HFFc6 (cell line): ENCODE measurements at places on chromosomes 4 and X. TPM values are rescaled to one million over a fixed set of nuclear protein-coding genes. Genes with fewer than 3 reads are reported as not detected.
A peak's percentile ranks its signal among the peaks of the same experiment; 100 is the strongest.

DNA sequence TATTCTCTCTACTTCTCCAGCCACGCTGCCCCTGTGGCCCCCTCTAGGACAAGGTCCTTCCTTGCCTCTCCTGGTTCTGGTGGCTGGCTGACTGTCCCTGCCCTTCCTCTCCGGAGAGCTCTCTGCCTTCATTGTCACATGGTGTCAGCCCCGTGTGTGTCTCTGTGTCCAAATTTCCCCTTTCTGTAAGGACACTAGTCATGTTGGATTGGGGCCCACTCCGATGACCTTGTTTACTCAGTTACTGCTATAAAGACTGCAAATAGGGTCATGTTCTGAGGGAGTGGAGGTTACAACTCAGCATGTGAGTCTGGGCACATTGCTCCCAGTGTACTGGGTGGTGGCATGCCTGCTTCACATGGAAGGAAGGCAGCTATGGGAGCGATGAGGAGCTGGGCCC is 129.5 kb upstream of the PSAPL1 start:
- peaks cover 16% of the 10 kb centered on the region; the same call in 1 of the 2 replicates for H3K27me3 ChIP-seq
- no peak overlapping the region for H3K27ac ChIP-seq
- H3K4me1 ChIP-seq: no peaks in the 10 kb centered on the region
- H3K4me3 ChIP-seq: no peak overlapping the region

- H3K4me3 ChIP-seq: no peak overlapping the region
- DNase-seq: no peak
- H3K27me3 ChIP-seq: peaks cover 4% of the 10 kb centered on the region; the same call in 1 of the 2 replicates
- no peaks in the 10 kb centered on the region for H3K4me1 ChIP-seq
Measured at GRCh38 chr4:88075336-88075735, 67.9 kb downstream of the PKD2 start.

GRCh38 chr4:125049711-125050110 is 265.0 kb upstream of the FAT4 start:
- no peak for DNase-seq
- no peaks in the 10 kb centered on the region for H3K27me3 ChIP-seq
- H3K4me3 ChIP-seq: no peak overlapping the region
- H3K27ac ChIP-seq: no peak overlapping the region

DNA sequence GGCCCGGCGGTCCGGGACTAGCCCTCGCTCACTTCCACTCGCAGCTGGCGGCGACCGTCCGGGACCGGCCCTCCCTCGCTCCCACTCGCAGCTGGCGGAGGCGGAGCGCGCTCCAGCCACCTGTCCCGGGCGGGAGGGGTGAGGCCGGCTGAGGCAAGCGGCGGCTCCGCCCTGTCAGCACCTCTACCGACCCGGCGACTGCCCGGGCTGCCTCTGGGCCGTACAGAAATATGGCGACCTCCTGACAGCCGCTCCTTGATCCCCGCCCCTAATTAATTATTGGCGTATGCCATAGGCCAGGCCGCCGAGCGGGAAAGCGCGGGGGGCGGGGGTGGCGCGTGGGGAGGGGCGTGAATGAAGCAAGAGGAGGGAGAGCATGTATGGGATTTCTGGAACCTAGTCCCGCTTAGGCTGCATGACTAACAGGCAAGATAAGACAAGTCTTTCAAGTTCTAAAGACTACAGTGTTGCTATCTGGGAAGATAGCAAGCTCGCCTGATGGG is at the start of gene MORC4:
TSS of gene MORC4 (minus strand) at position 200 of the 503 bp plus-strand sequence. CDS start 243 bp downstream, outside the sequence.
- peaks cover 4% of the 10 kb centered on the region; the same call in 1 of the 2 replicates for H3K36me3 ChIP-seq
- peak within 1 kb of the TSS; percentile 76 for H3K27ac ChIP-seq
- peak within 1 kb of the TSS; percentile 91 for H3K4me3 ChIP-seq
- H3K4me1 ChIP-seq: peaks cover 16% of the 10 kb centered on the region
- peak; percentile 58 for DNase-seq

- H3K4me3 ChIP-seq: peak overlapping the region; percentile 15
- H3K27ac ChIP-seq: no peak overlapping the region
- peak; percentile 34 for DNase-seq
- peaks cover 9% of the 10 kb centered on the region; the same call in 1 of the 2 replicates for H3K4me1 ChIP-seq
Measured at GRCh38 chr4:185656467-185656931, 121.2 kb upstream of the PDLIM3 start.

DNA sequence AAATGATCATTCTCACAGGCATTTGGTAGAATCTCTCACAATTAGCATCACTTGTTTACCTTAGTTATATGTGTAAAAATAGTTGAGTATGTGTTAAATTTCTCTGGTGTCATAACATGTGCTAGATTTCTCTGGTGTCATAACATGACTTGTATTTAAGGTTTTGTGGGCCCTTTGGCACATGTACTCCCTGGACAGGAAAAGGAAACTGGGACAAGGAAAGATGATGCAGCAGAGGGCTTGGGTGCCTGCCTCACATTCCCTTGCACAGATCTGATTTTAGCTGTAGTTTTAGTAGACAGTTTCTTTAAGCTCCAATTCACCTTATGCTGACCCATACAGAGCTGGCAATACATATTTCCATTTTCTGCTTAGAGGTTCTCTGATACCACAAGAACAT is 726.0 kb downstream of the C4orf33 start:
- no peaks in the 10 kb centered on the region for H3K36me3 ChIP-seq
- no peaks in the 10 kb centered on the region for H3K27me3 ChIP-seq
- no peak for DNase-seq
- no peak overlapping the region for H3K4me3 ChIP-seq
- H3K4me1 ChIP-seq: no peaks in the 10 kb centered on the region

DNA sequence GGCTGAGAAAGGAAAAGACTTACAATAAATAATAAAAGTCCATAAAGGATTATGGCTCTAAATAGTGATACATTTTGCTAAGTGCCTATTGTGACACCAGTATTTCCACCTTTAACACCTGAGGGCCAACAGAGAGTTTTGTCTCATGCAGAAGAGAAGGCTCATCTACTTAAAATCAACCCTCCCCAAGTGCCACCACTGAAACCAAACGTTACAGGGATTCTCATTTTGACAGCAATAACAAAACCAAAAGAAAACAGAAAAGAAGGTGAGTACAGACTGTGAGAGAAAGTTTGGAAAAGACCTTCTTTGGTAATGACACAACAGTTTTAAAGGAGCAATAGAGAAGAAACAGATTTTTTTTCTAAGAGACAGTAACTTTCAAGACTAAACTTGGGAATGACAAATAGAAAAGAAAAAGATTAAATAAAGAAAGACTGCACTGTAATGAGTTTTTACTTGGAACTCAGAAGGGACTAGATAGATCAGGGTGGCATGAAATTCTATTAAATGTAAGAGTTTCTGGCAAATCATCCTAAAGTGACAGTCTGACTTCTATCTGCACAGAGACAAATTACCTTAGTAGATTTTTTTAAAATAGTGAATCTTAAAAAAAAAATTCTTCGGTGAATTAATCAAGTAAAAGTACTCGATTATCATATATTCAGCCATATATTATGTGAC is 109.7 kb downstream of the ZNF827 start:
- no peak overlapping the region for H3K27ac ChIP-seq
- H3K36me3 ChIP-seq: peaks cover 33% of the 10 kb centered on the region
- no peaks in the 10 kb centered on the region for H3K27me3 ChIP-seq

DNA sequence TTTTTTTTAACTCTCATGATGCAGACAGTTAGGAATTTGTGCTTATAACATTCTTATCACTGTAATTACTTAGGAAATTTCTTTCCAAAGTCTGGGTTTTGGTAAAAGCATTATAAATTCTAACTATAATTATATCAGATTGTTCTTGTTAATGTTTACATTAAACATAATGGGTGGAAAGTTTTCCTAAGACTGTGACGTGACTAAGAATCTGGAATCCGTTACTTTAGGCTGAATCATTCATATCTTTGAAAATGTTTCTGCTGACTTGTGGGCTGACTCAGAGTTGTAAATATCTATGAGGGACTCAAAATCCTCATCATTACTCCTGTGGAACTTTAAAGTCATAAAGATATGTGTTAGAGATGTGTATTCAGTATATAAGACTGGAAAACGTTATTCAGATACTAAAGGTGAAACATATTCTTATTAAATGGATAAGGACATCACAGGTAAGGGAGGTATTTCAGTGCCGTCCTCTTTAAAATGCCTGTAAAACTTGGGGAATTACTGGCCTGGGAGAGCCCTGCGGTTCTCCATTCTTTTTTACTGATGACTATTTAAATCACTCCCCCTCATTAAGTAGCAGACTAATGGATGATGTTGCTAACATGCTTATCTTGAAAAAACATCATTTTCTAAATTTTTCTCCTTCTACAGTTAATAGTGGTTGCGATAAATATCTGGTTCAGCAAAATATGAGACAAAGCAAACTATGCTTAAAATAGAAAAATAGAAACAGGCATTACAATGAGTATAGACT is 159.0 kb downstream of the DCLK2 start:
- peaks cover 100% of the 10 kb centered on the region for H3K4me1 ChIP-seq
- H3K4me3 ChIP-seq: peak overlapping the region; percentile 42
- H3K27ac ChIP-seq: peak overlapping the region; percentile 94

DNA sequence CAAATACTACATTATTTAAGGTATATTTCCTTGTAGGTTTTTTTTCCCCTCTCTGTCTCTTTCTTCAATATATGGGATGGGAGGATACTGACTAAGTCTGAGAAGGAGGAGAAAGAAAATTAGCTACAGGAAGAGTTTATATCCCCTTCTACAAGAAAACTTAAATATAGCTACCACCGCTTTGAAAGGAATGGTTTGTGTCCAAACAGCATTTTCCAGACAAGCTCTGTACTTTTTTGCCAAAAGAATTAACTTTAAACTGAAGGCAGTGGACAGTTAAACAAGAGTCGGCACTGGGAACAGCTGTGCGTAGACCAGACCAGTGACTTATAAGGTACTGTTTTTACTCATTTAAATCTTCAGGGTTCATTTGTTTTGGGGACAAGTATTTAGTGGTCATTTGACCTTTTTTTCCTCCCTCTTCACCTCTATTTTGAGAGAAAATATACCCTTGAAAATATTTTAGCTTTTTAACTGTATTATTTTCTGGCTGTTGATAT is 303.7 kb downstream of the ARHGAP24 start:
- DNase-seq: no peak
- H3K4me3 ChIP-seq: peak overlapping the region; percentile 93
- H3K27me3 ChIP-seq: peaks cover 3% of the 10 kb centered on the region; the same call in 1 of the 2 replicates

DNA sequence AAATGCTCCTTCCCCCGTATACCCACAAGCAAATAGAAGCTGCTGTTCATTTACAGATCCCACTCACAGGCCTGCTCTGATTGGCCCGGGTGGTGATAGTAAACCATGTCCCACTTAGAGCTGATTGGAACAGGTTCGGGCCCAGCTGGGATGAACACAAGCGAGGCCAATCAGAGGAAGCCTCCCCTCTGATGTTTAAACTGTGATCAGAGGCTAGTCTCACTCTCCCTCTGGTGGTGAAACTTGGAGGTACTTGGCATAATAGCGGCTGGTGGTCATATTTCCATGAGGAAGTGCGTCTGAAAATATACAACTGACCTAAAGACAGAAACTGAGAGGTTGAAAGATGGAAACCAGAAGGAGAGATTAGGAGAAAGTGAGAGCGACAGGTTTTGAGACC is 51.5 kb upstream of the TRPC3 start:
- H3K27ac ChIP-seq: no peak overlapping the region
- no peaks in the 10 kb centered on the region for H3K36me3 ChIP-seq
- H3K4me3 ChIP-seq: no peak overlapping the region
- no peak for DNase-seq

GRCh38 chr4:73419106-73420038 is 15.3 kb downstream of the ALB start:
- H3K4me1 ChIP-seq: no peaks in the 10 kb centered on the region
- H3K4me3 ChIP-seq: no peak overlapping the region
- no peak overlapping the region for H3K27ac ChIP-seq
- H3K36me3 ChIP-seq: no peaks in the 10 kb centered on the region
- peaks cover 8% of the 10 kb centered on the region; the same call in 1 of the 2 replicates for H3K27me3 ChIP-seq
- no peak for DNase-seq

GRCh38 chr4:3364634-3365314 is 72.0 kb downstream of the RGS12 start:
- H3K27ac ChIP-seq: no peak overlapping the region
- H3K36me3 ChIP-seq: 0 out of 2 replicates have a peak, but pooled peaks cover 10% of the 10 kb centered on the region
- peaks cover 4% of the 10 kb centered on the region for H3K27me3 ChIP-seq
- H3K4me1 ChIP-seq: peaks cover 16% of the 10 kb centered on the region

DNA sequence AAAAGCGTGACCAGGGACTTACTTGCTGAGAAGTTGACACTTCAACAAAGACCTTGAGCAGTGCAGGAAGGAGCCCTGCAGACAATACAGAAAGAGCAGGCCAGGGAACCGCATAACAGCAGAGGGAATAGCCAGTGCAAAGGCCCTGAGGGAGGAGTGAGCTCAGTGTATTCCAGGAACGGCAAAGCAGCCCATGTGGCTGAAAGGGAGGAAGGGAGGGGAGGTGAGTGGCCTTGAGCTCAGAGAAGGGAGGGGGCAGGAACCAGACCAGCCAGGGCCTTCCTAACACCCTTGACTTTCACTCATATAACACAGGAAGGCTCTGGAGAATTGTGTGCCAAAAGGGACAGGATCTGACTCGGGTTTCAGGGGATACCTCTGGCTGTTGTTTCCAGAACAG is 112.2 kb downstream of the BCOR start:
- no peak overlapping the region for H3K27ac ChIP-seq
- H3K4me1 ChIP-seq: no peaks in the 10 kb centered on the region
- H3K4me3 ChIP-seq: no peak overlapping the region
- no peaks in the 10 kb centered on the region for H3K36me3 ChIP-seq

- DNase-seq: no peak
- H3K27me3 ChIP-seq: no peaks in the 10 kb centered on the region; the same call in 1 of the 2 replicates
- no peaks in the 10 kb centered on the region for H3K4me1 ChIP-seq
- H3K4me3 ChIP-seq: no peak overlapping the region
Measured at GRCh38 chrX:132750331-132751062, 207.9 kb downstream of the HS6ST2 start.

DNA sequence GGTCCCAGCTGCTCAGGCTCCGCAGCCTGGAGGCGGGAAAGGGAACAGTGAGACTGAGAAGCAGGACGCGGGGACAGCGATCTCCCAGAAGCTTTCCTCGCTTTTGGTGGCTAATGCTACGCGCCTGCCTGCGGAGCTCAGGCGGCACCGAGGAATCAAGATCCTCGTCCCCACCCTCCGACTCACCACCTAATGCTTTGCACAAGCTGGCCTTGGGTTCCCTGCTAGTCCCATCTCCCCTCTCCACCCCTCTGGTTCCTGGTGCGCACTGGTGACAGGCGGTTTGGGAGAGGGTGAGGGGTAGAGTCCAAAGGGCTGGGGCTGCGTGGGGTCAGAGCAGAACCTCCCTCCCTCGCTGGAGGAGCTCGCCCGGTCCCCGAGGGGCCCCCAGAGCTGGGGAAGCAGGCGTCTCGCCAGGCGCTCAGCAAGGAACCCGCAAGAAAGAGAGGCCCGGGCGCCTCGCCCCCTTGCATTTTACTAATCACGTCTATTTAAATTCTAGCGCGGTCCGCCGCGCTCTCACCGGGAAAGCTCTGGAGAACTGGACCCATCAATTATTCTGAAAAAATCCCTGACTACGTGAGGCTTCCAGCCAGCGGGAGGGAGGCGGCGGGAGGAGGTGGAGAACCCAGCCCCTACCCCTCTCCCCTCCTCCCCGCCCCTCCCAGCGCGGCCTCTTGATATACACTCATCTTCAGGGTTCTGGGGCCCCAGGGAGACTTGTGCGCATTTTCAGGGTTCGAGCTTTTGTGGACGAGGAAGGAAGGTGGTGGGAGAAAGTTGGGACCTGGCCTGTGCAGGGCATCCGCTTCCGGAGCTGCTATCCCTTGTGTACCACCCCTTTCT is 9.1 kb downstream of the POU4F2 start:
- H3K4me1 ChIP-seq: peaks cover 4% of the 10 kb centered on the region; the same call in 1 of the 2 replicates
- DNase-seq: no peak
- no peak overlapping the region for H3K4me3 ChIP-seq
- H3K27ac ChIP-seq: no peak overlapping the region

The FRG1 gene
- 36.0 to 38.7 TPM (median 38.4 TPM) in 3 replicates for total RNA-seq

The MAGEA9B gene
- not detected in 3 replicates for total RNA-seq

The ERCC6L gene
- 3.2 to 6.6 TPM (median 6.5 TPM) in 3 replicates for total RNA-seq

The MORC4 gene
- total RNA-seq: 23.6 to 25.6 TPM (median 25.0 TPM) in 3 replicates

The FHDC1 gene
- 0.24 to 0.66 TPM (median 0.57 TPM) in 3 replicates for total RNA-seq

The KCTD8 gene
- total RNA-seq: not detected in 3 replicates

The ALB gene
- not detected in 3 replicates for total RNA-seq

The TMEM154 gene
- 0.73 to 2.3 TPM (median 2.0 TPM) in 3 replicates for total RNA-seq

The BCOR gene
- 17.0 to 19.9 TPM (median 18.5 TPM) in 3 replicates for total RNA-seq

The PABPC1L2B gene
- not detected in 2 replicates for total RNA-seq

The HELT gene
- total RNA-seq: not detected in 3 replicates
